ENCODE measurements at places on chromosomes 2 and 18.

- no peak for DNase-seq
These were observed 38.2 kb downstream of the SNRPD1 start for GRCh38 chr18:21650311-21650710.

GRCh38 chr18:13831864-13832508 lies 8.0 kb downstream of the MC5R start:
- no peak for DNase-seq

GRCh38 chr2:173872714-173873113 lies 92.5 kb downstream of the SP3 start:
- DNase-seq: no peak

DNA sequence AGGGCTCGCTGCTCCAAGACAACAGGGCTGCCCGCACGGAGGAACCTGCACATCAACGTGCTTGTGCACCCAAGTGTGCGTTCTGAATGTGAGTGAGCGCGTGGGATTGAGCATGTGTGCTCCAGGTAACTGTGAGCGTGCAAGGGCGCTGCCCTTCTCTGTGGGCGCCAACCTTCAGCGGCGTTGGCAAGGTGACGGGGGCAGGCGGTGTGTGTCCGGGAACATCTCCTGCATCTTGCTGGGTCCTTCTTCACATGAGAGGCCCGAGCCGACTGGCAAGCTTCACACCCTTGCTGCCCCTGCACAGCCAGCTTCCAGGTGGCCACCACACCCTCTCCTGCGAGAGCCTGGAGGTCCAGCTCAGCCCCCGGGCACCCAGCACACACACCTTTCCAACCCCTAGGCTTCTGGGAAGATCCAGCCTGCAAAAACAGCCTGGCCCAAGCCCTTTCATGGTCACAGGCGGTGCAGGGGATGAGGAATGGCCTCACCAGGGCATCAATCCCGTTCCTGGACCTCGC lies 220.9 kb downstream of the HDAC4 start:
- DNase-seq: no peak

- DNase-seq: no peak
These were observed 250.6 kb downstream of the SMAD2 start for GRCh38 chr18:47679864-47680263.

- no peak for DNase-seq
These were observed 25.8 kb downstream of the TCF23 start for GRCh38 chr2:27174638-27175037.

GRCh38 chr2:216688731-216689340 lies 6.5 kb downstream of the IGFBP5 start:
- DNase-seq: no peak

DNA sequence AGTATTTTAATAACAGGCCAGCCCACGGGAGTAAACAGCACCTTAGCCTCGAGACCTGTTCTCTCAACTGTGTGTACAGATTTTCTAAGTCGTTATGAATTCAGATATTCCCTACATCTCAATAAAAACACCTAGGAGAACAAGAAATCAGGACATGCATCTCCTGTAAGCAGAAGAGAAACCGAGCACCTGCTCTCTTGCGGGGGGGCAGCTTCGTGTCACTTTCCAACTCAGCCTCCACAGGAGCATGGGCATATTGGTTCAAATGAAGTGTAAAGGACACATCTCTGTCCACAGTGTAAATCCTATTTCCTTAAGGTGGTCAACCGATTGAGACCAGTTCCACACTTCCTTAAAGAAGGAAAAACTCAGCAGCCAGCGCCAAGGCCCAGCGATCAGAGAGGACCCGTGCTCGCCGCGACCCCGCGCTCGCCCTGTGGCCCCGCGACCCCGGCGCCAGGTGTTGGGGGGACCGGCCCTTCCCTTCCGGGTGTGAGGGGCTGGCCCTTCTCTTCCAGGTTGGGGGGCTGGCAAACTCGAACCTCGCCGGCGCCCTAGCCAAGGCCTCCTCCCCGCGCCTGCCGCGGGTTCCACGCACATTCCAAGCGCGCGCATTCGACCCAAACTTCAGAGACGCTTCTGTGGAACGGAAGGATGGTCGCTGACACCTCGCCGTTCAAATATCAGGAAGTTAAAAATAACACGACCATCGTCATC lies 652 bp downstream of the SH3YL1 start:
- no peak for DNase-seq

DNA sequence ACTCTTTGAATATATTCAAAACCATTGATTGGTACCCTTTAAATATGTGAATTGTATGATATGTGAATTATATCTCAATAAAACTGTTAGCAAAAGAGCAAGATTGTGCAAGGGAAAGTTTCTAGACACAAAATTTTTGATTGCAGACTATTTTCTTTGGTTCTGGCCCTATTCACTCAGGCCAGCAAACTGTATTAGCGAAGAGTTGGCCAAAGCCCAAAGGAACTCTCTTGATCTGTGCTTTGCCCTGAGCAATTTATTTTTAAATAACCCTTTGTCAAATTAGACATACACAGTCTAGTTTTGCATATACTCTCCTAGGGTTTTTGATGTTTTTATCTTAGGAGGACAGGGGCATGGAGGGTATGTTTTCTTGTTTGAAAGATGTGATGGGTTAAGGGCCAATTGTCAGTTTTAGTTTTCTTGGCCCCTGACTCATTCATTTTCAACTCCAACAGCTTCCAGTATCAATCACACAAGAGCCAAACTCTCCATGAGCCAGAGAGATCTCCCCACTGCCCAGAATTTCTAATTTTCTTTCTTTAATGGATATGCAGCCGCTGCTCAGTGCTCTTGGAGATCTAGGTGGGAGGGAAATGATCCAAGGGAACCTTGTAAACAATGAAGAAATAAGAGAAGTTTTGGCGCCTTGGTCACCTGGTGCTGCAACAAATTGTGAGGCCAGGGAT lies 231.5 kb downstream of the SRBD1 start:
- DNase-seq: no peak

- no peak for DNase-seq
These were observed 110.0 kb downstream of the OSBPL6 start for GRCh38 chr2:178304333-178304732.

GRCh38 chr18:28736223-28736622 lies 559.3 kb upstream of the CDH2 start:
- no peak for DNase-seq

DNA sequence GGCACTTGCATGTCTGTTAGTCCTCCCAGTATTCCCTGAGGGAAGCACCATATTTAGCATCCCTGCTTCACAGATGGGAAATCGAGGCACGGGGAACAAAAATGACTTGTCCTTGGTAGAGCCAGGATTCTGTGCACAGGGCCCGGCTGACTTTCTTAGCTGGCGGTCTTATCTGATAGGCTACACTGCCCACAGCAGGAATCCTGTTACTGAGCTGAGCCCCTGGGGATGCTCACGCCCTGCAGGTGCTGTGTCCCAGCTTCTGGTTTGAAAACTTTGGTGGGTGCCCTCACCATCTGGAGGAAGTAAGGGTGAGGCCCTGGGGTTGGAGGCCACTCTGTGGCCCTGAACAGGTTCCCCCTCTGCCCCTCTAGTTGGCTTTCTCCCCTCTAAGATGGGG lies 68.4 kb upstream of the MCFD2 start:
- no peak for DNase-seq

GRCh38 chr2:44952143-44952805 lies 10.8 kb downstream of the SIX3 start:
- no peak for DNase-seq

DNA sequence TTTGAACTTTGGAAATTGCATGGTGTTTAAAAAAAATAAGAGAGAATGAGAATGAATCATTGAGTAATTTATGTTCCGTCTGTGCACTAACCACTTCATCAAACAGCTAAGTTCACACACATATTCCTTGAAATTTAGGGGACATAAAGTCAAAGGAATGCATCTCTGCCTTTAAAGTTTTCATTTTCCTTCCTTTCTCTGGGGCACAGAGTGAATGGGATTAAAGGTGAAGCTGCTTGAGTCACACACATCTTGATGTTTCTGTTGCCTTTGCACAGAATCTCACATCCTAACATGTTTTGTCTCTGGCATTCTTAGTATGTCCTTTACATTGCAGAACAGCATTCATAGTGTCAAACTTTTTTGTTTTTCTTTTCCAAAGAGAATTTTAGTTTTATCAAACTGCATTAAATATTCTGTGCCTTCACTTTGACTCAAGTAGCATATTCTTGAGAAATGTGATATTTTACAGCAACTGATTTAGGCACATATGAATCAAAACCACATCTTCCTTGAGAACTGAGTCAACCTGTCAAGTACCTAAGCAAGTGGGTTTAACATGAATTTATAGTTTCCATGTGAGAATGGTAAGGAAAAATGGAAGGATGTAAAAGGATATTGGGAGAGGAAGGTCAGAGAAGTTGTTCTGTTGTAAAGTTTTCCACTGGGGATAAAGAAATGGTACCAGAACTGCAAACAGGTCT lies 169.1 kb upstream of the THUMPD2 start:
- no peak for DNase-seq

- DNase-seq: no peak
These were observed 155.6 kb upstream of the DNMT3A start for GRCh38 chr2:25497229-25497917.

GRCh38 chr2:24362253-24362652 lies 1.9 kb upstream of the ITSN2 start:
- no peak for DNase-seq

DNA sequence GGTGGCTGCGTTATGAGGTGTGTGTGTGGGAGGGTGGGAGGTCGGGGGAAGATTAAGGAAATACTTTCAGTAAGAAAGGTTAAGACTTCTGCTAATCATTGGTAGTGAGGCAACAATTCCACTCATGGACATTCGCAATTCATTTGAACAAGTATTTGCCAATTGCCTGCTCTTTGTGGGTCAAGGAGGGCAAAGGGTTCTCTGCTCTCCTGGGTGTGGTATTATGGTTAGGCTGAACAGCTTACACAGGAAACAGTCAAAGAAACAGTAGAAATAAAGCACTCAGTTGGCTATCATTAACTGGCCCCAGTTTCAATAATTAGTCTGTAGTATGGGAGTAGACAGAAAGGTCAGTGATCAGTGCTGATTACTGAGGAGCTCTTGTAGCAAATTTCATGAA lies 357.0 kb upstream of the FANCL start:
- DNase-seq: no peak

- no peak for DNase-seq
These were observed 518 bp upstream of the NFU1 start for GRCh38 chr2:69437751-69438154.

- no peak for DNase-seq
These were observed 39.7 kb downstream of the C2orf76 start for GRCh38 chr2:119326938-119327337.

- no peak for DNase-seq
These were observed 477.8 kb downstream of the EIPR1 start for GRCh38 chr2:2899826-2900225.

DNA sequence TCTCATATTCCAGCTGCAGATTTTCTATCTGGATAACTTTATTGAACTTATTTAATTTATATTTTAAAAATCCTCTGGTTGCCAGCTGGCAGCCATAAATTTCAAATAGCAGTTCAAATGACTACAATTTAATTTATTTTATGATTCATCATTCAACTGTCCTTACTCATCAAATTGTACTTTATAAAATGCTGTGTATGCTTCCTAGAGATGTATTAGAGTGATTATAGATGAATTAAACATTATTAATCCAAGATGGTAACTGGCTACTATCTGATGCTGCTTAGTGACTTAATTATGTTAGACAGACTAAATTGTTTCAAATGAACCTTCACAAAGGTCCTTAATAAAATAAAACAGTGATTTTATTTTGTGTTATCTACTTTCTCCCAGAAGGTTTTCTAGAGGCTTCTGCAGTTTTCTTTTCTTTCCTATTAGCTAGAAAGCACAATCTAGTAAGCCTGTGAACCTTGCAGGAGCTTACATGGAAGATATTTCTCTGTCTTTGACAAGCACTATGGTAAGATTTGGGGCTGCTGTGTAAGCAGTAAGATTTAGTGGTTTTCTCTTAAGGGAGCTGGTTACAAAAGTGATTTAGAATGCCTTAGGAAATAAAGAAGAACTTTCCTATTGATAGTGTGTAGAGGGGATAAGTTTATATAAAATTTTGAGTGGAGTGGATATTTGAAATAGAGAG lies 322.3 kb downstream of the FSIP2 start:
- DNase-seq: no peak

- DNase-seq: no peak
These were observed 99.7 kb downstream of the HDAC4 start for GRCh38 chr2:239300871-239301735.

DNA sequence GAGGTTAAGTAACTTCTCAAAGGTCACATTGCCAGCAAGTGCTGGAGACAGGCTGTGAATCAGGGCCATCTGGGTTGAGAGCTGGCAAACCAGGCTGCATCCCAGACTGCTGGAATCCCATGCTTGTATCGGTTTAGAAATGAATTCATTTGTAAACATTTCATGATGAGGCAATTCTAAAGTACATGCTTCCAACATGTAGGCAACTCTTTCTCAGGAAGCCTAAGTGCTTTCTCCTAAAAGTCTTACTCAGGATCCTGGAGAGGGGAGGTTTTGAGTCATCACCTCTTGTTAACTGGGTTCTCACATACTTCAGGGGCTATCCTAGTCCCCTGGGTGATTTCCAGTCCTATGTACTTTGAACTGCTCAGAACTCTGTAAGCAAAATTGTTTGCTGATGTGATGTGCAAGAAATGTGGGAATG lies 416.5 kb downstream of the MEIS1 start:
- no peak for DNase-seq

- no peak for DNase-seq
These were observed 6.0 kb downstream of the IGFBP5 start for GRCh38 chr2:216689397-216689796.

All from Panc1 (cell line).